ENCODE measurements at places on chromosomes 2 and 18.

DNA sequence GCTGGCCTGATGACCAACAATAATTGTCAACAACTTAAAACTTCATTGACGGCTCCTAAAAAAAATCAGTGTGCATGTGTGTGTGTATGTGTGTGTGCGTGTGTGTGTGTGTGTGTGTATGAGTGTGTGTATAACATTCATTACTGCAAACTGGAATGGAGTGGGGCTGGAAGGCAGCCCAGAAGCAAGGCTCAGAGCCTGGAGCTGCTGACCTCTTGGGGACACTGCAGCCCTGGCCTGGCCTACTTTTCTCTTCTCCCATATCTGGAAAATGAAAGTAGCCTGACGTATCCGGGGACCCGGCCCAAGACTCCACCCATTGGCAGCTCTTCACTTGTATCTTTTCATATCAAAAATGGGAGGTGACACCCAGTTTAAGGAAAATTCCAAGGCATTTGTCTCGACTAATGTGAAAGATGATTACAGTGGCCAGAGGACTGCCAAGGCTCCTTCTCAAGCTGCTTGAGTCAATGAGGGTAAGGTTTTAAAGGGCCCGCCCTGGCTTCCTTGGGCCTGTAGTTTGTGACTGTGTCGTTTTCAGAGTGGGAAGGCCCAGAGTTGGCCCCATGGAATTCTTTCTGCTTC lies 72.4 kb upstream of the IL1R1 start:
- no peak for DNase-seq

- DNase-seq: no peak
Measured at GRCh38 chr2:182142062-182142461, 156.4 kb downstream of the PPP1R1C start.

- DNase-seq: no peak
Measured at GRCh38 chr18:46567196-46567595, 89.8 kb downstream of the LOXHD1 start.

- no peak for DNase-seq
Measured at GRCh38 chr2:205785507-205786260, 103.4 kb downstream of the NRP2 start.

DNA sequence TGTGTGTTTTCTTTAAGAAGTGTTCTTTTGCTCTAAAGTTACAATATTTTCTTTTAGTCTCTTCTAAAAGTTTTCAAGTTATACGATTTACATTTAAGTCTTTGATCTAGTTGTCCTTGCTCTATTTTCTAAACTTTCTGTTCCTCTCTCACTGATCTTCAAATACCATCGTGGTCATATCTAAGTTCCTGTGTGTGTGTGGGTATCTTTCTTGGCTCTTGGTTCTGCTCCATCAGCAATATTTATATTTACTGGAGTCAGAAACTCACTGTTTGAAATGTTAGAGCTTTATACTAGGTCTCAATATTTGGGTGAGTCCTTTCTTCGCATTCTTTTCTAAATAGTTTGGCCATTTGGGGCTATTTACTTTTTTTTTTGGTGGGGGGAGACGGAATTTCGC lies 77.3 kb downstream of the COPS8 start:
- no peak for DNase-seq

Measured in CD4-positive, alpha-beta T cell treated with Interleukin-10 for 1 hour (primary cell).